K562 (cell line): ENCODE measurements at places on chromosomes 2 and 18.

- DNase-seq = no peak
Measured at GRCh38 chr2:35081001-35081621, 1274.5 kb upstream of the CRIM1 start.

DNA sequence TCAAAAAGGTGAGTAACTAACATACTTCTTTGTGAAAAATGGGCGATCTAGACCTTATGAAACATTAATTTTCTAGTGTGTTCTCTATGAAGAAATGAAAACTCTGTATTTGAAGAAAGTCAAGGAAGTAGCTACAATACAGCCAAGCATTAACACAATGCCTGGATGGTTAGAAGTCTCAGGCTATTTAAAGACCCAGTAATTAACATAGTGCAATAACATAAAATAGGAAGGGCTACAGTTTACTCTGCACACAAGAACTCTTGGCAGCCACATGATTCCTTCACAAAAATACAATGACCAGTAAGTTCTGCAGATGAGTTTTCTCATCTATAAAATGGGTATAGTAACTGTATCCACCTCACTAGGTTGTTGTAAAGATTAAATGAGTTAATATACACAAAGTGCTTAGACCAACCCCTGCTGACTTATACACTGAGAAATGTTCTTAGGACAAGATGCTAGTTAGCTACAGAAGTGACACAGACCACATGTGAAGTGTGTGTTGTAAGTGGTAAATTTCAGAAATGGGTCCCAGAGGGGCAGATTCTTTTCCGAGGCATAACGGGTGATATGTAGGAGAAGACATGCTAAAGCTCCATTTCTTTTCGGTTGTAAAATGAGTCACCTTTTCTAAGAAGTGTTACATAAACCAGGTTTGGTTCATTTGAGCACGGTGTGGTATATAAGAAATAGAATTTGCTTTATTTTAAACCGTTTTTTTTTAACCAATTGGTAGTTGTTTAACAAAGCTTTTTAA, 61.8 kb downstream of the CXCR4 start:
- no peak for DNase-seq

DNA sequence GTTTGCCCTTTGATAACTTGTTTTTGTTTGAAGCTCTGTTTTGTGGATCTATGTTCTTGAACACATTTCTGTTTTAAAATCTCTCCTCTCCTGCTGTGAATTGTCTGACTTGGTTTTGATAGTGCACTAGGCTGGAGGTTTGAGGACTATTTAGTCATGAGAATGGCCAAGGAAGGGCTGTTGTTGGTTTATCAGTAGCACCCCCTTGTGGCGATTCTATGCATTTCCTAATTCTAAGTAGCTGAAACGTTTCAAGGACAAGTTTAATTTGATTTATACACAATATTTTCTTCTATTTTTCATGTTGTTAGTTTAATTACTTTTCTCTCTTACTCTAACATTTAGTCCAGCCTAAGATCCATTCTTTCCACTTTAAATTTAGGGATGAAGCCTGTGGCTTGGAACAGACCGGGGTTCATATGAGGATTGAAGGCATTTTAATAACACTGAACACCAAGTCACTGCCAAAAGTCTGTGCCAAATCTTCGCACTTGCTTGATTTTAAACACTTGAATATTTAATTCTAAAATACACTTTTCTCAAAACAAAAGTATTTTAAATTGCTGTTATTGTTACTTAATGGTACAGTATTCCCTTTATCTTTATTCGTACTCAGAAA, 166.0 kb downstream of the SOCS6 start:
- peak; percentile 46 for DNase-seq

DNA sequence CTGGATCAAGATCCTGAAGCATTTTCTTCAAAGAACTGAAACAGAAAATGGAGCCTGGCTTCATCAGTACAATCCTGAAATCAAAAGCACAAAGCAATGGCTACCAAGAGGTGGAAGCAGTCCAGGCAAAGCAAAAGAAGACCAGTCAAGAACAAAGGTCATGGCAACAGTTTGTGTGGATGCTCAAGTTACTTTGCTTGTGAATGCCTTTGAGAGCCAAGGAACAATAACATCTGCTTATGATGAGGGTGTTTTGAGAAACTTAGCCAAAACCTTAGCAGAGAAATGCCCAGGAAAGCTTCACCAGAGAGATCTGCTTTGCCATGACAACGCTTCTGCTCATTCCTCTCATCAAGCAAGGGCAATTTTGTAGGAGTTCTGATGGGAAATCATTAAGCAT, 723.1 kb downstream of the TMEM182 start:
- DNase-seq = no peak

DNA sequence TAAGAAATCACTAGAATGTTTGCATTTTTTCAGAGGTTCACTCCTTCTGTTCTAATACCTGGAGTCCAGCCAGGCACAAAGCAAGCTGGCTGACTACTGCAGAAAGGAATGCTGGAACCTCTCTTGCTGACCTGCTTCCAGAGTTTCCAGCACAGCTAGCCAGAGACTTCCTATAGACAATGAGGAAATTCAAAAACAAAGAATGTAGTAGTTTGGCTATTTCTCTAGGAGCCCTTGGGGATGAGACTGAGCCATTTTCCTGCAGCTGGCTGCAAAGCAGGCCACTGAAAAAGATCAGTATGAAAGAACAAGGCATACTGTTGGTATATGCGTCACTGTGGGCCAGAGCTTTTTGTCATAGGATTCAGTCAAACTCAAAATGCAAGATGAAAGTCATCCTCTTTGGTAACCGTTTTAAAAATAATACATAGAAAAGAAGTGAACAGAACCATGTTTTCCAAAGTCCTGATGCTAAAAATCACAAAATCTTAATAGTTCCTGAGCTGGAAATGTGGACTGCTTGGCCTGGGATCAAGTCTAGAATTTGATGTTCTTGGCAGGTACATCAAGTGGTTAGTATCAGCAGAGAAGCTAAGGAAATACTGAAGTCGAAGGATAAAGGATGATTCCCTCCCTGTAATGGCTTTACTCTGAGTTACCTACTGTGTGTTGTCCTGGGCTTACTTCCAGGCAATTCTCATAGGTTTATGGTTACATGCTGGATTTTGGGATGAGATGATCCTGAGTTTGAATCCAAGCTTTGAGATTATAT, 9.0 kb upstream of the DSEL start:
- DNase-seq = no peak

- DNase-seq = no peak
Measured at GRCh38 chr2:191577605-191578004, 100.3 kb upstream of the NABP1 start.

DNA sequence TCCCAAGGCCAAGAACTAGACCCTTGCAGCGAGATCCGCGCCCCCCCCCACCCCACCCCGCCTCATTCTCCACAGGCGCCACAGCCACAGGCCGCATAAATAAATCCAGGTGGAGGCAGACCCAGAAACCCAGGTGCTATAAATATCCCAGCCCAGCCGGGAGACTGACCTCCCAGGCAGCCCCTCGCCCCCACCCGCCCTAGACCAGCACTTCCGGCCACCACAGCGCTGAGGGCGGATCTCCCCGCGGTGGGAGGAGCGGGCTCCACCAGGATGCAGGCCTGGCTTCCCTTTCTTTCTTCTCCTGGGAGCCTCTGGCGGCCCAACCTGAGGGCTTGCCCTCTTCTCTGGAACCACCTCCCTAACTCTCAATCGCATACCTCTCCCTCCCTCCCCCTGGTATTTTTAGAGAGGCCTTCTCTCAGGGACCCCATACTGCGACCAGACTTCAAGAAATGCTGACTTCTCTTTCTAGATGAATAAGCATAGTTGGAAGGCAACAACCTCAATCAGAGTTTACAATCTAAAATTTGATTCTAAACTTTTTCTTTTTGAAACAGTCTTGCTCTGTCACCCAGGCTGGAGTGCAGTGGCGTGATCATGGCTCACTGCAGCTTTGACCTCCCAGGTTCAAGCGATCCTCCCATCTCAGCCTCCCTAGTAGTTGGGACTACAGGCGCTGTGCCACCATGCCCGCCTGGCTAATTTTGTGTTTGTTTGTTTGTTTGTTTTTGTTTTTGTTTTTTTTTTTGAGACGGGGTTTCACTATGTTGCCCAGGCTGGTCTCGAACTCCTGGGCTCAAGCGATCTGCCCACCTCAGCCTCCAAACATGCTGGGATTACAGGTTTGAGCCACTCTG, 55.0 kb downstream of the PKDCC start:
- DNase-seq = no peak

GRCh38 chr2:112954364-112954763, 23.4 kb upstream of the IL36G start:
- DNase-seq = no peak

- no peak for DNase-seq
Measured at GRCh38 chr18:40148960-40149359, 1806.1 kb upstream of the PIK3C3 start.

DNA sequence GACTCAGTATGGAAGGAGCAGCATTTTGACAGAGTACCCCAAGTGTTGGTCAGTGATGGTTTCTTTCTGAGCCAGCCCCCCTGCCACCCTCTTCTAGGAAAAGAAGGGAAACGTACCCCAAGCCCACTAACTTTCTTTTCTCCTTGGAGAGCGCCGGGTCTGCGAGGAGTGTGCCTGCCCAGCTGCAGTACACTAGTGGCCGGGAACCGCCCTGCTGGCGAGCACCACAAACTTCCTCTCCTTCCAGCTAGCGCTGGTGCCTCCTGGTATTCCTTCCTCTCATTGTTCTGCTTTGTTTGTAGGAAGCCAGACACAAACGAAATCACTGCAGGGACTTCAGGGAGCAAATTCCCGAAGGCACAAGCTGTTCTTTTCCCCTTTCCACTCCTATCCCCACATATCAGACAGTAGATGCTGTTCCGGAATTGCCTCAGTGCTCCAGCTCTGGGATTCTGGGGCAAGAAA, 1.8 kb downstream of the CCDC85A start:
- DNase-seq = no peak

DNA sequence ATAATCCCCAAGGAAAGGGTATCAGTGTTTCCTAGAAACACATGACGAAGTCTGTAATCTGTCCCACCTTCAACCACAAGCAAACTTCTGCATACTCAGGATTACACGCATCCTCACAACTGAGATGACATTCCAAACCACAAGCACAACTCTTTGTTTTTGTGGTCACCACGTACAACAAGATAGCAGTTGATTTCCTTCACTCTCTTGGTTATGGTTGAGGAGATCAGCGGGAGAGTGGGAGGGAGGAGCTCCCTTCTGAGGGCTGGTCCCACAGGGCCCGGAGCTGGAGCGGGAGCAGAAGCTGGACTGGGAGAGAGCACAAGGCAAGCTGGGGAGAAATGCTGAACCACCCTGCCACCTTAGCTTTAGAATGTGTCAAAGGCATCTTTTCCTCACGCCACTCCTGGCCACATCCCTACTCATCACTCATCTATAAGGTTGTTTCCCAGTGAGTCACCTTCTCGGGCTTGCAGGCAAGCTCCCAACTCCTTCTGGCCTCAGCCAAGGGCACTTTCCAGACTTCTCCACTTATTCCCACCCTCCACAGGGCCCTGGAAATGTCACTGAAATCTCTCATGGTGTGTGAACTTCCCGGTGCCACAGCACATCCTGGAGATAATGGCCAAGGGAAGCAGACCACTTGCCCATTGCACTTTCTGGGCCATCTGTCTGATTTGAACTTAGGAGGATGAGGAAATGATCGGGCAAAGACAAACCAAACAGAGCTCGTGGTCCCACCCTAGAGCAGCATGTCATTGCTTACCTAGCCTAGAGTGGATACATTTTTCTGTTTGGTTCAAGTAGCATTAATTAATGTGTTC, 98.9 kb upstream of the LGALSL start:
- DNase-seq = peak; percentile 72

- no peak for DNase-seq
Measured at GRCh38 chr2:18262601-18263000, 297.9 kb downstream of the RDH14 start.

DNA sequence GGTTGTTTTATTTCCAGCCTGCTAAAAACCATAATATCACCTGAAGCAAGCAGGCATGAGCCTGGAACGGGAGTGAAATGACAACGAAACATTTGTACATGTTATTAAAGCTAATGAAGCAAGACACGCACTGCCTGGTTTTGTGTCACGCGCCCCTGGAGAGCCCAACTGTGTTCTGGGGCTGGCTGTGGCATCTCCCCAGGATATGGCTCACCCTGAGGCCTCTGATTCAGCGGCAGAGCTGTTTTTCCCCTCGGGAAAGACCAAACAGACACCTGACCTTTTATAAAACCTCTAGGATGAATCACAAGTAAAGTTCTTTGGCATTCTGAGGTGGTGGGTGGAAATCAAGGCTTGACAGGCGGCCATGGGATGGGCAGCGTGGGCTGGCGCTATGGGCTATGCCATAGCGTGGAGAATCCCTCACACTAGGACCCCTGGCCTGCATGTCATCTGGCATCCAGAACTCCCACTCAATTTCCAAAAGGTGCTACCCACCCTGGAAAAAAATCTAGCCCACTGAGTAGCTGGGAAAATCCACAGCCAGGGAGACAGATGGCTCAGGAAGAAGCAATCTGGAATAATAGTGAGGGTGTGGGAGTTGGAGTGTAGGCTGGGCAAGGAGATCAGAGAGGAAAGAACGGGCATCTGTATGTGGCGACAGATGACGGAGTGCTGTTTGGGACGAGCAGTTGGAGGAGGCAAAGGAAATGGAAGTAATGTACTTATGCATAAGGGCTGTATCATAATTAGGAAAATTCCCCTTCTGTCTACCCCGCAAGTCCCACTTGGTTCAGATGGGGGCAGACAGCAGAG, 262.0 kb downstream of the AFF3 start:
- no peak for DNase-seq

GRCh38 chr2:161979490-161979889, 94.5 kb downstream of the DPP4 start:
- DNase-seq = no peak

DNA sequence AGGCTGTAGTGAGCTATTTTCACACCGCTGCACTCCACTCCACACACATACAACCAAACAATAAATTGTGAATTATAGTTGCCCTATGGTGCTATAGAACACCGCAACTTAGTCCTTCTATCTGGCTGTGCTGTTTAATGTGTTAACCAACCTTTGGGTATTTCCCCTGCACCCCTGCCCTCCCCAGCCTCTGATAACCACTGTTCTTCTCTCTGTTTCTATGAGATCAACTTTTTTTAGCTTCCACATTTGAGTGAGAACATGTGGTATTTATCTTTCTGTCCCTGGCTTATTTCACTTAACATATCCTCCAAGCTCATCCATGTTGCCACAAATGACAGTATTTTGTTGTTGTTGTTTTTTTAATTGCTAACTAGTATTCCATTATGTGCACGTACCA, 32.5 kb downstream of the TET3 start:
- no peak for DNase-seq

GRCh38 chr18:58937071-58937886, 72.6 kb downstream of the ZNF532 start:
- no peak for DNase-seq

DNA sequence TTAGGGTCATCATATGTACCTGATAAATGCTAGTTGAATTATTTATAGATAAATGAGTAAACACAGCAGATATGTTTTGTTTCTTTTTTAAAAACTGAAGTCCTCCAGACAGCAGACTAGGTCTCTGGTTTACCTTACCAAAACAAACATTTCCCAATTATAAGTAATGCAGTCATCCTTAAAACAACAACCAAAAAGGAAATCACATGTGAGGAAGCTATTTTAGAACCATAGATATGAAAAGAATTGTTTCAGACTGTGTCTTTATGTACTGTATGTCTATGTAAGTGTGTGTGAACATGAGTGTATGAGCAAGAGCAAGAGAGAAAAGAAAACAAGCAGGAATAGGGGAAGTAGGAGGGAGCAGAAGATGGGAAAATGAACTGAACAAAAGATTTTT, 441.0 kb downstream of the CPS1 start:
- no peak for DNase-seq
